ENCODE measurements at places on chromosomes 7 and 10. TPM values are rescaled to one million over a fixed set of nuclear protein-coding genes. Genes with fewer than 3 reads are reported as not detected.

Gene ARHGAP22
- total RNA-seq, result 19.7 TPM

Gene PPP1R3C
- total RNA-seq, result 39.4 TPM

Gene SERPINE1
- total RNA-seq, result 1,733 TPM

Gene KLF6
- 112 TPM for total RNA-seq

Gene IDI2
- total RNA-seq, result not detected

Gene TDRD1
- 8.1 TPM for total RNA-seq

Gene CRYGN
- not detected for total RNA-seq

Gene ITGA8
- 0.05 TPM for total RNA-seq

Gene WIPF3
- 0.35 TPM for total RNA-seq

Gene PTPRE
- total RNA-seq, result 9.9 TPM

Gene CALHM2
- 0.87 TPM for total RNA-seq

All from renal cortical epithelial cell (primary cell).